ENCODE measurements at places on chromosomes 6 and 20.

DNA sequence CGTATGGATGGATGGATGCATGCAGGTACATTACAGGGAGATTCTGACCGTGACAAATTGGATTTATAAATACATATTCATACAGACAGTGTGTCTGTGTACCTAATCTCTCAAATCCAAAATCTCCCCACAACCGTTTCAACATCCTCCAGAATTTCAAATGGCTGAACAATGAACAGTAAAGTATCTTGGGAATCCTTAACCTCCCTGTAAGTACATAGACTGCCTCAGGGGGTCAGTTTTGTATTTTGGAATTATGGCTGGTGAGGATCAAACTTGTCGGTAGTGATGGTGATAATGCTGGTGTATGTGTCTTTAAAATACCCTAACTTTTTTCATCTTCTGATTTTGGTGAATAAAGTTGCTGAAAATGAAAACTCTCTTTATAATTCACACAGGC lies 246.2 kb downstream of the FOXC1 start:
- no peak for DNase-seq

DNA sequence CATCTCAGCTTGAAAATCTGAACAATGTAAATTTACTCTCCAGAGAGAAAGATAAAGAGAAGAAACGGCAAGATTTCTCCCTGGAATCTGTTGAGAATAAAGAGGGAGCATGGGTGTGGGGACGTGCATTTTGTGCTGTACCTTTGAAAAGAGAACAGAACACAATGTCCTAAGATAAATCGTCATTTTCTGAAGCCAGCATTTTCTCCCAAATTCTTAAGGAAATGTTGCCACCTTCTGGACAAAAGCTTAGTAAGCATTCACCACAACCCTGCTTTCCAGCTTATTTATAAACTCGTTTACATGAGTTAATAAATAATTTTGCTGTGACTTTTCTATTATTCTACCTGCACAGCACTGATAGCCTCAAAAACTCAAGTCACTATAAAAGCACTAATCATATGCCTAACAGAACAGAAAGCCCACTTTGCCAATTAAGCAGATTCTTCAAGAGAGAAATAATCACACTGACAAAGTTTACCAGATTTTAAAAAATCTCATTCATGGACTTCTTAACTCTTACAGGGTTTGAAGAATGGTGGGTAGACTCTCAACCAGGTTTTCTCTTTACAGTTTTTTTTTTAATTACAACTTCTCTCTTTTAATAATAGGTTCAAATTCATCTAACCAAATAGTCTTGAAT lies 155.8 kb downstream of the MBOAT1 start:
- no peak for DNase-seq

- no peak for DNase-seq
Observed at GRCh38 chr6:41579088-41579610, 33.0 kb downstream of the FOXP4 start.

DNA sequence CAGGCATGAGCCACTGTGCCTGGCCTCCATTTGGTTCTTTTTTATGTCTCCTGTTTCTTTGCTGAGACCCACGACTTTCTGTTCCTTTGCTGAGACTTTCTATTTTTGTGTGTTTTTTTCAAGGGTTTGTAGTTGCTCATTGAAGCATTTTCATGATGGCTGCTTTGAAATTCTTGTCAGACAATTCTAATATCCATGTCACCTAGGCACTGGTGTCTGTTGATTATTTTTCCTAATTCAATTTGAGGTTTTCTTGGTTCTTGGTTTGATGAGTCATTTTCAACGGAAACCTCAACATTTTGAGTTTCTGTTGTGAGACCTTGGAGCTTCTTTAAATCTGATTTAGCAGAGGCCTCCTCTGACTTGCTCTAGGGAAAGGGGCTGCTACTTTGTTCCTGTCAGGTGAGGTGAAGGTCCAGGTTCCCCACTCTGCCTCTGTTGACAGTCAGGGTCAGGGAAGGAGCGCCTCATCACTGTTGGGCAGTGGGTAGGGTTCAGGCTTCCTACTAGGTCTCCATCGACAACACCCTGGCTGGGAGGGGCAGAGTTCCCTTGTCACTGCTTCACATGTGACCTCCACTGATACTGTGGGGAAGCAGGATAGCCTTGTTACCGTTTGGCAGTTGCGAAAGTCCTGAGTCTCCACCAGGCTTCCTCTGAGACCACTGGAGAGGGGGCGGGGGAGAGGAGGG lies 67.2 kb upstream of the RNF24 start:
- DNase-seq = no peak

- no peak for DNase-seq
Observed at GRCh38 chr20:19806806-19807190, 48.7 kb downstream of the RIN2 start.

DNA sequence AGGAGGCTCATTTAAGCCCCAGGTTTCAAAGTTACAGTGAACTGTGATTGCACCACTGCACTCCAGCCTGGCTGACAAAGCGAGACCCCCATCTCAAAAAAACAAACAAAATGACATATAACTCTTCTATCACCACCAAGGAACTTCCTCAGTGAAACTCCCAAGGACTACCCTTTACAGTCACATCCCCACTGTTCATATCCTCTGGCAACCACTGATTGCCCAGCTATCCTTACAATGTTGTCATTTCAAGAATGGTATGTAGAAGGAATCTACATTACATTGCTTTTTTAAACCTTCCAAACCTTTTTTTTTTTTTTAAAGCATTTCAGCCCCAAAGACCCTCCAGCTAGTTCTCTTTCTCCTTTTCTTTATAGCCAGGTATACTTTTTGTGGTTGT lies 123.1 kb upstream of the CARMIL1 start:
- no peak for DNase-seq

GRCh38 chr6:56689114-56689513 lies 46.4 kb upstream of the DST start:
- DNase-seq = no peak

- DNase-seq = no peak
Observed at GRCh38 chr6:123904228-123904627, 100.6 kb downstream of the NKAIN2 start.

GRCh38 chr6:7996538-7997111 lies 67.6 kb downstream of the BLOC1S5 start:
- DNase-seq = no peak

- no peak for DNase-seq
Observed at GRCh38 chr6:115902436-115902835, 158.3 kb downstream of the FRK start.

GRCh38 chr6:88380618-88381288 lies 214.6 kb upstream of the CNR1 start:
- no peak for DNase-seq

- no peak for DNase-seq
Observed at GRCh38 chr20:62370115-62370806, 3.1 kb upstream of the LAMA5 start.

DNA sequence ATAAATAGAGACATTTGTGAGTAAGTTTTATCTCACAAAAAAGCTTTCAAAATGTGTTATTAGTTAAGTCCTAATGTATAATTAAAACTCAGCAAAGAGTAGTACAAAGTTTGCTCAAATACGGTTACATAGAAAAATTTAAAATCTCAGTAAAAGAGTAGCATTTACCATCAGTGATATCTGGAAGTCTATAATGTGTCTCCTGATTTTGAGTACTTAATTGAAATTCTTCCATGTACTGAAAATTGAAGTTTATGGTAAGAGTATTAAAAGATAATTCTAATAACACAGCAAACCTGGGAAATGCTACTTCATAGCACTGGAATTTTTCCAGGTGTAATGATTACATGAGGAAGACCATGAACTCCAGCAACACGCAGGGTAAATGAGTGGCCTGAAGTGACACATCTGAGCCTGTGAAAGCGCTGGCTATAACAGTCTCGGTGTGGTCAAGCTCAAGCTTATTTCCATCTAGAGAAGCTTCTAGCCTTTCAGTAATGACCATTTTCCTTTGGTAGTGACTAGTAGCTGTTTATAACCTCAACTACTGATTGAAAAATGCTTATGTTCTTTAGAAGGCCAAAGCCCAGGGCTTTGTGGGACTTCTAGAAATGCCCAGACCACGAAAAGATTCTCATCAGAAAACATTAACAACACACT lies 203.2 kb downstream of the ISM1 start:
- no peak for DNase-seq

DNA sequence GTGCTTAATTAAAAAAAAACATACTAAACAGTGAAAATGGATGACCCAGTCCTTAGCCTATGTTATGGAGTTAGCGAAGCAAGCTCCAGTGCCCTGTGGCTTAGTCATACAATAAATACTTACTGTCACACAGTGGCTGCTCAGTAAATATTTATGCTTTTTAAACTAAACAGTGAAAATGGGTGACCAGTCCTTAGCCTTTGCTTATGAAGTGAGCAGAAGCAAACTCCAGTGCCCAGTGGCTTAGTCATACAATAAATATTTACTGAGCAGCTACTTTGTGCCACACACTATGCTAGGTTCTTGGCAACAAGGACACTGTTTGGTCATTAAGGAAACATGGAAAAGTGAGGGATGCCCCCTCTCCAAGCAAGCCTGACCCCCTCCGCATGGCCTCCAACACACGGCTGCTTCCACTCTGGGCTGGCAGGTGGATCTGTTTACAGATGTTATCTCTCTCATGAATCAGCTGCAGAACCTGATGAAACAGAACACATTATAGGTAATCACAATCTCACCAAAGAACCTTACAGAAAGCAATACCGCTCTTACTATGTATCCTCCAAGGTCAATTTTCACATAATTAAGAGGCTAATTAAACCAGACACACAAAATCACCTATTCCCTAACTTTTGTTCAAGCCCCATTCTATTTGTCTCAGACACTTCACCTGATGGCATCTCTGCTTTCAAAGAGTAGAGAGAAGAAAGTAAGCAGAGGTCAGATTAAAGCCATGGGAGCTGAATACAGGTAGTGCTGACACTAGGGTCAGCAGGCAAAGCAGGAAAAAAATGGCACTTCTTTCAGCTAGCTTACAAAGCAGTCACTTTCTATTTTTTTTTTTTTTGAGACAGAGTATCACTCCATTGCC lies 27.3 kb downstream of the CDK5RAP1 start:
- no peak for DNase-seq

GRCh38 chr20:42392442-42392841 lies 774.3 kb upstream of the CHD6 start:
- DNase-seq = no peak

All from activated naive CD8-positive, alpha-beta T cell treated with anti-CD3 and anti-CD28 coated beads, Interleukin-2, amount 50 U/mL, for 16 hours (primary cell).